ENCODE measurements at places on chromosomes 3 and 15.

- DNase-seq, result no peak
Measured at GRCh38 chr15:86570738-86571137, 491.1 kb downstream of the AGBL1 start.

- DNase-seq, result no peak
Measured at GRCh38 chr3:115165701-115166100, 18.6 kb upstream of the ZBTB20 start.

- DNase-seq, result no peak
Measured at GRCh38 chr3:177730814-177731213, 533.5 kb upstream of the TBL1XR1 start.

GRCh38 chr3:7745711-7746110 is 755.9 kb upstream of the LMCD1 start:
- DNase-seq, result no peak

GRCh38 chr15:52893338-52893737 is 103.2 kb upstream of the ONECUT1 start:
- no peak for DNase-seq

DNA sequence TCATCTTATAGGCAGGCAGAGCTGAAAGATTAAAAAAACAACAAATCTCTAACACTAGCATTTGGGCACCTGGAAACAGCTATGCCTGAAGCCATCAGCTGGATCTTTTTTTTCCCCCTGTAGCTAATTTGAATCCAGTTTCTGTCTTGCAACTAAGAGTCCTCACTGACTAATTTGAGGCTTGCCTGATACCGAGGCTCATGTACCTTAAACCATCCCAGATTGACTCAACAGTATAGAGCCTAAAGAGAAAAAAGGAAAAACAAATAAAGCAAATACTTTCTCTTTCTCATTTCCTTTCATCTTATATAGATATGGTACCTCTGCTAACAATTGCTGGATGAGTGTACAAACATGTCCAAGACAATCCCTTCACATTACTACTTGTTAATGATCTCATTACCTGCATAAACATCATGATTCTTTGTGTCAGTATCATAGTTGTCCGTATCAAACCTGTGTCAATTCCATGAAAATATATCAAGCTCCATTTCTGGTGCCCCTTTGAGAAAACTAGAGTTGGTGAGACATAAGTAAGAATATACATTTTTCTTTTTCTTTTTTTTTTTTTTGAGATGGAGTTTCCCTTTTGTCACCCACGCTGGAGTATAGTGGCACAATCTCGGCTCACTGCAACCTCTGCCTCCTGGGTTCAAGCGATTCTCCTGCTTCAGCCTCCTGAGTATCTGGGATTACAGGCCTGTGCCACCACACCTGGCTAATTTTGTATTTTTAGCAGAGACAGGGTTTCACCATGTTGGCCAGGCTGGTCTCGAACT is 43.1 kb downstream of the BHLHE40 start:
- DNase-seq, result no peak

DNA sequence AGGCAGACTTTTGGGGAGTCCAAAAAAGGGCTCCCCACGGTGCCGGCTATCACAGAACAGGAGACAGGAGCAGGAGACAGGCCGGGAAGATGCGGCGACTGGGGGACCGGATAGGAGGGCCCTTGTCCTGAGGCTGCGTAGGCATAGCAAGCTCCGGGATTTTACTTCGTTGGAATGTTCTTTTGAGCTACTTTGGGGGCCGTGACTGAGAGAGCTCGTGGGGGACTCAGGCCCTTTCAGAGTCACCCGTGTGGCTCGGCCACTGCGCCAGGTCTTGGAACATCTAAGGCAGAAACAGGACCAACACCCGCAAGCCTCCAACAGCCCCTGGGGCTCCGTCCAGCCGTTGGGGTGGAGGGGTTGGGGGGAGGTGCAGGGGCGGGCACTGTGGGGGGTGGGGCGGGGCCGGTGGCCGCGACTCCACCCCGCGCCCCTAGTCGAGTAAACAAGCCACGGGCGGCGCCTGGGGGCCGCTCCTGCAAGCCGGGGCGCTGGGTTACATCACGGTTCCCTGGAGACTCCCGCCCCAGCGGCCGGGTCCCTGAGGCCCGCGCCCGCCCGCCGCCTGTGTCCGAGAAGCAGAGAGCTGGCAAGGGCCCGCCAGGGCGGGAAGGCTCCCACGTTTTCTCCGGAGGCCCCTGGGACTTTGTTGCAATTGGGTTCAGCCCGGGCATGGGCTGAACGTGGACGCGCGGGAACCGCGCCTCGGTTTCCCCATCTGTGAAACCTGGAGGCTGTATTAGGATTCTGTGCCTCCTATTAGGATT is 23.3 kb upstream of the C15orf39 start:
- DNase-seq, result no peak

GRCh38 chr15:71790081-71790480 is 20.3 kb upstream of the NR2E3 start:
- DNase-seq, result no peak

GRCh38 chr3:53628536-53629401 is 134.4 kb downstream of the CACNA1D start:
- no peak for DNase-seq

- DNase-seq, result no peak
Measured at GRCh38 chr15:83733691-83734090, 79.8 kb downstream of the ADAMTSL3 start.

- DNase-seq, result no peak
Measured at GRCh38 chr3:26247712-26248111, 374.9 kb upstream of the LRRC3B start.

GRCh38 chr15:93036951-93037819 is 51.8 kb downstream of the RGMA start:
- DNase-seq, result peak; percentile 85

GRCh38 chr15:79930516-79930915 is 33.7 kb upstream of the MTHFS start:
- DNase-seq, result no peak

DNA sequence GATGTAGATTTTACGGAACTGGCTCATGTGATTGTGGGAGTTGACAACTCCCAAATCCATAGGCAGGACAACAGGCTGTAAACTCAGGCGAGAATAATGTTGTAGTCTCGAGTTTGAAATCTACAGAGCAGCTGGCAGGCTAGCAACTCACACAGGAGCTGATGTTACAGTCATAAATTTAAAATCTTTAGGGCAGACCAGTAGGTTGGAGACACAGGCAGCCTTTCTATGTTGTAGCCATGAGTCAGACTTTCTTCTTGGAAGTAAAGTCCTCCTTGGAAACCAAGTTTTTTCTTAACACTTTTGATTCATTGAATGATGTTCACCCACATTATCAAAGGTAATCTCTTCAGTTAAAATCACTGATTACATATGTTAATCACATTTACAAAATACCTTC is 89.1 kb upstream of the ALCAM start:
- DNase-seq, result no peak

DNA sequence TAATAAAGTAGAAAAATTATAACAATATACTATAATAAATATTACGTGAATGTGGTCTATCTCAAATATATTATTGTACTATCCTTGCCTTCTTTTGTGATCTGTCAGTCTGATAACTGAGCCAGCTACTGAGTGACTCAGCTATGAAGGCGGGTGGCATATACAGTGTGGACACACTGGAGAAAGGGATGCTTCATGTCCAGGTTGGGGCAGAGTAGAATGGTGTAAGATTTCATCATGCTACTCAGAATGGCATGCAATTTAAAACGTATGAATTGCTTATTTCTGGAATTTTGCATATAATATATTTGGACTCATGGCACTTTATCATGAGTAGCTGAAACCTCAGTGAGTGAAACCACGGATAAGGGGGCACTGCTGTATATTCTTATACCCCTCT is 172.9 kb upstream of the TBC1D5 start:
- no peak for DNase-seq

- no peak for DNase-seq
Measured at GRCh38 chr3:29324180-29324651, 43.3 kb downstream of the RBMS3 start.

- DNase-seq, result no peak
Measured at GRCh38 chr3:100503448-100503847, 11.0 kb downstream of the TMEM45A start.

- no peak for DNase-seq
Measured at GRCh38 chr3:153881201-153881600, 240.0 kb upstream of the ARHGEF26 start.

- no peak for DNase-seq
Measured at GRCh38 chr3:49653621-49654020, 20.5 kb upstream of the APEH start.

GRCh38 chr15:75007216-75007615 is 11.9 kb downstream of the SCAMP5 start:
- DNase-seq, result no peak

DNA sequence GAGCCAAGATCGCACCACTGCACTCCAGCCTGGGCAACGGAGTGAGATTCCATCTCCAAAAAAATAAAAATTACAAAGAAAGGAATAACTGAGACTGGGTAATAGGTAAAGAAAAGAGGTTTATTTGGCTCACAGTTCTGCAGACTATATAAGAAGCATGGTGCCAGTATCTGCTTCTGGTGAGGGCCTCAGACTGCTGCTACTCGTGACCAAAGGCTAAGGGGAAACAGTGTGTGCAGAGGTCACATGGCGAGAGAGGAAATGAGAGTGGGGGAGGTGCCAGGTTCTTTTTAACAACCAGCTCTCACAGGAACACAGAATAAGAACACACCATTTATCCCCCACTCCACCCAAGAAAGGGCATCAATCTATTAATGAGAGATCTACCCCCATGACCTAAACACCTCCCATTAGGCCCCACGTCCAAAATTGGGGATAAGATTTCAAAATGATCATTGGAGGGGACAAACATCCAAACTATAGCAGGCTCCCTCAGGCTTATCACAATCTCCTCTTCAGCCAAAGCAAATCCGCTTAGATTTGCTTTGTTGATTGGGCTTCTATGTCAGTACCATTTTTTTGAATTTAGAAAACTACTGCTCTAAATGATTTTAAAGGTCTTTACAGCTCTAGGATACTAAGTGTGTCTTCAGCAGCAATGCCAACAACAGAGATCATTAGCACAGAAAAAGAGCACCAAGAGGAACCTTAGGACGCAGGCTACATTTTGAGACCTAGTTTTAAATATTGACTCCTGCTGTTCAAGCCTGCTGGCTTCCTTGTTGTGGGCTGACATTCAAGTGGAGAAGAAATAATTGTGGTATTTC is 84.2 kb upstream of the TBL1XR1 start:
- peak; percentile 58 for DNase-seq

DNA sequence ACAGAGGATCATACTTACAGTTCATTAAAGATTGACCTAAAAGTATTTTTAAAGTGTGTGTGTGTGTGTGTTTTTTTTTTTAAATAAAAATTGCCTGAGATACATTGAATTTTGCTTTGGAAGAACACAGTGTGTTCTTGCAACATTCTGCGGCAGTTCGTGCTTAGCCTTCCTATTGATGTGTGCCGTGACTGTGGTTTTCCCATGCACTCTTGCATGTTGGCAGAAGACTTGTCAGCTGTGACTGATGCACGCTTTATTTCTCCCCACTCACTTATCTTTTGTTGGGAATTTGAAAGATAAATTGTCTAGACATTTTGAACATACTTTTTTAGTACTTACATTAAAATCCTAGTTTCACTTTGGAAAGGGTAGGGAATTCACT is 136.3 kb upstream of the LRRFIP2 start:
- DNase-seq, result no peak

GRCh38 chr3:142275856-142276255 is 50.5 kb upstream of the GK5 start:
- peak; percentile 43 for DNase-seq

GRCh38 chr3:186257866-186258265 is 104.2 kb downstream of the DGKG start:
- DNase-seq, result no peak

DNA sequence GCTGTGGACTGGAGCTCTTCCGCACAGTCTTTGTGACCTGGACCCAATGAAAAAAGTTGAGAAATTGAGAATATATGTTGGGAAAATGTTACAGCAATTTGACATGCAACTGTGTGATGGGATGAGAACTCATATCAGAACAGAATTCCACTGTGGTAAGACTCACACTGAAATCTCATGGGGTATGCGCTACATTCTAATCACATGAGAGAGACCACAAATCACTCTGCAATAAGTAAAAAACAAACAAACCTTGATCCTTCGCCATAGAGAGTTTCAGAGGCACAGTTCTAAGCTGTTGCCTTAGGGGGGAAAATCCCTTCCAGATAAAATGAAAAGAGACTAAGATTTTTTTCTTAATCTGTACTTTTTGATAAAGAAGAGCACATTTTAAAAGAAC is 37.3 kb downstream of the LMCD1 start:
- no peak for DNase-seq

DNA sequence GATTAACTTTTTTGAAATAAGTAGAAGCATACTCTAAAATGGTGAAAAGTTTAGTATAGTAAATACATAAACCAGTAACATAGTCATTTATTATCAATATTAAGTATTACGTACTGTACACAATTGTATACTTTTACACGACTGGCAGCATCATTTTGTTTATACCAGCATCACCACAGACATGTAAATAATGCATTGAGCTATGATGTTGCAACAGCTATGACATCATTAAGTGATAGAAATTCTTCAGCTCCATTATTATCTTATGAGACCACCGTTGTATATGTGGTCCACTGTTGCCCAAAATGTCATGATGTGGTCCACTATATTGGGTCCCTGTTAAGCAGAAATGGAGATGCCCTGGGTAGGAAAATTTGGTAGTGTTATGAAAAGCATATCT is 51.3 kb downstream of the DRD3 start:
- DNase-seq, result no peak

- DNase-seq, result peak; percentile 76
Measured at GRCh38 chr3:185330238-185330637, 32.7 kb upstream of the MAP3K13 start.

- DNase-seq, result peak; percentile 18
Measured at GRCh38 chr3:5754602-5755001, 567.1 kb downstream of the EDEM1 start.

- no peak for DNase-seq
Measured at GRCh38 chr15:96158938-96159337, 171.6 kb upstream of the NR2F2 start.

DNA sequence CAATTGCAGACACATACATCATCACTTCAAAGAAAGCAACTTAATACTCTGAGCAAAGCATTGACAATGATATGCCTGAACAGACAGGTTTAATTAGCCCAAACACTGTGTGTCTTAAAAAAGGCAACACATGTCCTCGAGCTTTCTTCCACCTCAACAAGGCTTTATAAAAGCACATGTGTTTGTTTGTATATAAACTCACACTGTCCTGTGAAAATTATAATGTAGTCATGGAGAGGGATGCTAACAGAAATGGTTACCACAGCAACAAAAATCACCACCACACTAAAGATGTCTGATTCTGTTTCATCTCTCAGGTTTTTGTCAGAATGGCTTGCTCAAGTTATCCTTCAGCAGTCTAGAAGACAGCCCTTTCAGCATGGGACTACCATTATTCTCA is 314.7 kb downstream of the MAGI1 start:
- no peak for DNase-seq

GRCh38 chr15:29558261-29558660 is 264.0 kb downstream of the TJP1 start:
- DNase-seq, result no peak

- no peak for DNase-seq
Measured at GRCh38 chr3:67601919-67602608, 52.3 kb downstream of the SUCLG2 start.

Data from HL-60 (cell line).